ENCODE measurements at places on chromosomes 12 and 14.

DNA sequence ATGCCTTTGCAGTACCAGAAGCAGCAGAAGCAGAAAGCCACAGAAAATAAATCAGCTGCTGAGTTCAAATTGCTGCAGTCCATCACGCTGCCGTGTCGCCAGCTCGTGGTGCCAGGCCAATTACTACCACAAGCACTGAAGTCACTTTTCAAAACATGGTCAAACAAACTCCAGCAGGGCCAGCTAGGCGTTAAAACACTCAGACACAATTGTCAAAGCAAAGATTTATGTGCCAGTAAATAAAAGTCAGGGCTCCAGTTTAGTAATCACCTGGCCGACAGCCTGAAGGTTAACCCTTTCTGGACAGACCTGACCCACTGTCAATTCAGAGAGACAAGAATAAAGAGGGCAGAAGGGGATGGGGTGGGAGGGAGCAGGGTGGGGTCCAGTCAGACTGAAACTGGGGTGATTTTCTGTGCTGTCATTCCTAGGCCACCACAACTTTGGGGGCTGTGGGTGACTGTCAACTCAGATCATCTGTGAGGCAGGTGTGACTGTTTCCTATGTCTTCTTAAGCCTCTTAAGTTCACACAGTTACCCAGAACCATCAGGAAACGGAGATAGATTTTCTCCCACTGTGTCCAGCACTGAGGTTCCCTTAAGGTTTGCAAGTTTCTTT is 109.8 kb upstream of the FUT8 start:
- DNase-seq, result no peak

DNA sequence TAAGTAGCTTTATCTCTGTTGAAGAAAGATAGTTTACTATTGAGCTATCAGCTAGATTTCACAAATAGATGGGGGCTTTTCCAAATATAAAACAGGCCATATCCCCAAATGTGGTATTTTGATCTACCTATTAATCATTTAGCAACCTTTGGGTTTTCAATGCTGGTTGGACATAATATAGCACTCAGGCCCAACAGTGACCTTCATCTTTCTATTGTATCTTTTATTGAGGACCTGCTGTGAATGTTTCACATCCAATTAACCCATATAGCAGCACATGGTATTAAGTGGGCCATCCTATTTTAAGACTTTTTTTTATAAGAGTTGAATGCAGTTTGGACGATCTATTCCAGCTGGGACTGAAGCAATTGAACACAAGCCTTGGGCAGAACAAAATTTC is 10.0 kb upstream of the NR1H4 start:
- no peak for DNase-seq

DNA sequence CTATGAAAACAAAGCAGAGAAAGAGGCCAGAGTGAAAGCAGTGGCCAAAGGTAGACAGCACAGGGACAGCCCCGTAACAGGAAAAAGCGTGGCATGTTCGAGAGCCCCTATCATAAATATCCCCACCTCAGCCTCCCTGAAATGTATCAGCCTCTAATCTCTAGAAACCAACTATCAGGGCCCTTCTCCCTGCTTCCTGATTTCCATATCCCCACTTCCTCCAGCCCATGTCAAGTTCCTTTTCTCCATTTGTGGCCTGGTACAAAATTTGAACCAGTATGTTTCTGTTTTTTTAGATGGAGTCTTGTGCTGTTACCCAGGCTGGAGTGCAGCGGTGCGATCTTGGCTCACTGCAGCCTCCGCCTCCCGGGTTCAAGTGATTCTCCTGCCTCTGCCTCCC is 16.9 kb downstream of the DEPDC4 start:
- DNase-seq, result no peak

DNA sequence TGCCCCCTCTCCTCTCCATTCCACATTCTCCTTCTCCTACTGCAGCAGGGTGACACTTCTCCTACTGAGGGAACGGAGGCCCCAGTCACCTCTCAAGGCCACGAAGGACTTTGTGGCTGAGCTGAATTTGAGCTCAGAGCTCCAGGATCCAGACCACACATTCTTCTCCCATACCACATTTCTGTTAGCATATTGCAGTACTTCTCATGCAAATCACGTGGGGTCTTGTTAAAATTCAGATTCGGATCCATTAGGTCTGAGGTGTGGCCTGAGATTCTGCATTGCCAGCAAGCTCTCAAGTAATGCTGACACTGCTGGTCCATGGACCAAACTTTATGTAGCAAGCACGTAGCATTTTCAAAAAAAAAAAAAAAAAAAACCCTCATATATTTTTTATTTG is 9.6 kb upstream of the IFI27L2 start:
- no peak for DNase-seq

GRCh38 chr12:80188576-80188975 is 89.2 kb downstream of the OTOGL start:
- no peak for DNase-seq

DNA sequence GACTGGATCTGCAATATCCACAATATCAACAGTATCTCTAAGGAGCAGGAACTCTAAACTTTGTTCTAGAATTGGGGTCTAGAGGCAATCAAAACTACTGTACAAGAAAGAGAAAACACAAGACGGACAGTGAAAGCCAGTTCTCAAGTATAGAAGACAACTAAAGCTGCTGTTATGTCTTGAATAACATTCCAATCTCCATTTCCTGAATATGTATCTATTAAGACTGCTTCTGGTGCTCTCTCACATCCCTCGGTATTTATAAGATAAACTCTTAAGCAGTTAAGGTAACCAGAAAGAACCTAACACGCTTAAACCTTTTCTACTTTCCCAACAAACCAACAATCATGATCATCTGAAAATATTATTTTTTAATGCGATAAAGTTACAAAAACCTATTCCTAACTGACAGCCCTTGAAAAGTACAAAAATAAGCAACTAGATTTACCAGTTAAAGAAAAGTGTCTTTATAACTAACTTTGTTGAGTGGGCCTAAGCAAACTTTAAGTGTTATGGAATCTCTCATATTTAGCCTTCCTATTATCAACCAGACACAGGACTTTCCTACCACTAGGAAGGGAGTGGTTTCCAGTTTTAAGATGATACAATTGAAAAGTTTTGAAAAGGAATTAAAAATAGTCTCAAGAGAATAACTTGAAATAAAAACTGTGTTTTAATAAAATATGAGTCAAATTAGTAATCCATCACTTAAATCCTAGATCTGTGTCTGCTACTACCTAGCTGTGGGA is 30.7 kb downstream of the NUMB start:
- DNase-seq, result no peak

DNA sequence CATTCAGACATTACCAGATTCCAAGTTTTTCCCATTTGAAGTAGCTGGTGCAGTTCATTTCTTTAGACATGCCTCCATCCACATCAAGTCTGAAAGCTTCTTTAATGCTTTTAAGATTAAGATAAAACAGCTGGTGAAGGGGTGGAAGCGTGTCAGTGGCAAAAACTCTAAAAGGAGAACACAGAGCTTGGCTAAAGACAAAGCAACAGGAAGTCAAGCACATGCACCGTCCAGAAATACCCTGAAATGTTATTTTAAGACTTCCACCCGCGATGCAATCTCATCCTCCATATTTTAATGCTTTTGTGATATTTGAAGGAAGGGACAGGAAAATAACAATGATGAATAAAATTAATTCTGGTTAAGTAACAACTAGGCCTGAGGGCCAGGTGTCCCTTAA is 31.8 kb downstream of the PPM1H start:
- no peak for DNase-seq

DNA sequence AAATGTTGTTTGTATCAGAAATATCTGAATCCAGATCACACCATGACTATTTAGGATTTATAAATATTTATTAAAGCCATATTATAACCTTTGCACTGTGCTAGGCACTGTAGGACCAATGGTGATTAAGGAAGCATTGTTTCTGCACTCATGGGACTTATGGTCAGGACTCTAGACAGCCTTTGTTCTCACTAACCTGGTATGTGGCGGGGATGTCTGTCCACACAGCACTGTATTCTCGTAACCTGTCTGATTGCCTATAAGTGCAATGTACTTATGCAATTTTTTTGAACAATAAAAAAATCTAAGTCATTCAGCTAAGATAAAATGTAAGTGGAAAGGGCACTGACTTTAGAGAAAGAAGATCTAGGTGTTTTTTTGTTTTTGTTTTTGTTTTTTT is 6.7 kb upstream of the SSPN start:
- no peak for DNase-seq

DNA sequence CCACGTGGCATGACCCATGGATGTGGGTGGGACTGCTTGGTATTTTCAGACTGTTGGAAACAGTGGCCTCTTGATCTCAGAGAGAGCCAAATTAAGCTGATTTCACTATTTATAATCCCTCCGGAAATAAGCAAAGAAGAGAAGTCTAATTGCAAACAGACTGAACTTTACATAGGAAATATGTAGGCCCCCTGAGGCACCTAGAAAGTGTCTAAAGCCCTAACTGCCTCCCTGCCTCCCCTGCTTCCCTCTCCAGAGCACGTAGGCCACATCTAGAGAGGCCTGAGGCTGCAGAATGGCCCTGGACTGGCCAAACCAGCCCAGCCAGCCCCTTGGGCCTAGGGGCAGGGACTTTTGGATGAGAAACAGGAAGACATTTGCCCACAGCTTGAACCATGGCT is 123.8 kb downstream of the ZFP36L1 start:
- no peak for DNase-seq

DNA sequence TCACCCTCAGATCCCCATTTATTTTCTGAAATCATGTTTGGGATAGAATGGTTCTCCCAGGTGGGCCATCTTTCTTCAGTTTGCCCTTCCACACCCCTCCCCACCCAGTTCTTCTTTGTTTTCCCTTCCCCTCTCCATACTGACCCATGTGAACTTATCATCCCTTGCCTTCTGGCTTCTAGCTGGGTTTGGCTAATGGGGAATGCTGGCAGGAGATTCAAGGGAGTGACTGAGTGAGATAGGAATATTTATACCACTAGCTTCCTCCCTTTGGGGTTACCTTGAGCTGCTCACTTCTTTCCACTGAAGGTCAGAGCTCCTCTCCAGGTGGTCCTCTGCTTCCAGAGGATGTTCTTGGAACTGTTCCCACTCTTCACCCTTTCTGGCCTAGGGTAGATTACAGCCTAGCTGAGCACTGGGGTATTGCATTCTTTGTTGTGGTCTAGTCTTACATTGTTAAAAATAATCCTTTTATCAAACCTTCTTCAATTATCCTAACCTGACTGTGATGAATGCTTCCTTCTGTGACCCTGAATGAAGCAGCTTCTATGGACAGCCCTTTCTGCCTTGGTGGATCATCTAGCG is 88.3 kb upstream of the ATP2B1 start:
- DNase-seq, result no peak

- no peak for DNase-seq
These were observed 39.3 kb downstream of the EP400 start for GRCh38 chr12:131989021-131989420.

DNA sequence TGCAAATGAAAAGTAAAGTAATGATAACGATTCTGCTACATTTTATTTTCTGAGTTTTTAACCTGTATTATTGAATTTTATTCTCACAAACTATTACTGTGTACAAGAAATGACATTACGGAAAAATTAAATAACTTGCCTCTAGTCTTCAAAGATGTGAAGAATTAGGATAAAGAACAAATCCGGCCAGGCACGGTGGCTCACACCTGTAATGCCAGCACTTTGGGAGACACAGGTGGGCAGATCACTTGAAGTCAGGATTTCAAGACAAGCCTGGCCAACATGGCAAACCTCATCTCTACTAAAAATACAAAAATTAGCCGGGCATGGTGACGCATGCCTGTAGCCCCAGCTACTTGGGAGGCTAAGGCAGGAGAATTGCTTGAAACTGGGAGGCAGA is 1584.4 kb upstream of the SEL1L start:
- no peak for DNase-seq

GRCh38 chr12:77814386-77814785 is 16.3 kb upstream of the NAV3 start:
- no peak for DNase-seq

DNA sequence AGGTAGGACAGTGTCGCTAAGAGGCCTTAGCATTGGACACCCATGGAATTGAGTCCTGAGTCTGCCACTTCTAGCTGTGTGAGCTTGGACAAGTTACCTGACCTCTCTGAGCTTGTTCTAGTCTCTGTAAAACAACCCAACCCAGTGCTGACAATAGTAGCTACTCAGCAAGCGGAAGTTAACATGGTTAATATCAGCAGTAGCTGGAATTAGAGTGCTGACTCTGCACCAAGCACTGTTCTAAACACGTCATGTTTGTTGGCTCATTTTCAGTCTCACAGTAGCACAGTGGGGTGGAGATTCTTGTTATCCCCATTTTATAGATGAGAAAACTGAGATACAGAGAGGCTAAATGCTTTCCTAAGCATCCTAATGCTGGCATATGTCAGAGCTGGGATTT is 47.5 kb upstream of the RIN3 start:
- DNase-seq, result no peak

GRCh38 chr12:46373301-46374296 is 1.0 kb upstream of the SLC38A2 start:
- peak; percentile 29 for DNase-seq

GRCh38 chr12:128818065-128819022 is 5.4 kb downstream of the SLC15A4 start:
- no peak for DNase-seq

- DNase-seq, result no peak
These were observed 8.9 kb downstream of the ISCA2 start for GRCh38 chr14:74502236-74503019.

- no peak for DNase-seq
These were observed 54.3 kb downstream of the HMGA2 start for GRCh38 chr12:65878540-65878939.

DNA sequence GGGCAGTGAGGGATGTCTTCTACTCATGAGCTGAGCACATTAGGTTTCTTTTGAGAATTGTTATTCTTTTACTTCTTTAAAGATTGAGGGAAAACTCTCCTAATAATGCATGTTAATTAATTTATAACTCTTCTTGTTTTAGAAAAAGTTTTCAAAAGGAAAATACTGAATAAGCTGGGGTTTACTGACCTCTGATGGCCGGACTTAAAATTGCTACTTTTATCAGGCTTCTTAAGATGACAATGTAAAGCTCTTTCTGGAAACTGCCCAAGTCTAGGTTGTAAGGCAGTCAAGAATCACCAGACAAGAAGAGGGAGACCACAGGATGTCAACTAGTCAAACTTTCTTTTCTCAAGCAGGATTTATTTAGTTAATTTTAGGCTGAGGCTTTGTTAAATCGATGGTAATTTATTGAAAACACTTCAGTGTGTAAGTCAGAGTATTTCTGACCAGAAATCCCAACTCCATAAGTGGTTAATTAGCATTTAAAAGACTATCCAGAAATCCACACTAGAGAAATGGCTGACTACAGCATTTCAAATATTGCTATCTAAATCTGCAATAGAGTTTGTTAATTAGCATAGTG is 82.1 kb downstream of the AVPR1A start:
- no peak for DNase-seq

- DNase-seq, result no peak
These were observed 100.7 kb upstream of the SLC38A4 start for GRCh38 chr12:46926526-46926925.

Data from CD4-positive, alpha-beta T cell treated with Interleukin-15 for 1 hour (primary cell).